ENCODE measurements at places on chromosomes 12 and 14.

DNA sequence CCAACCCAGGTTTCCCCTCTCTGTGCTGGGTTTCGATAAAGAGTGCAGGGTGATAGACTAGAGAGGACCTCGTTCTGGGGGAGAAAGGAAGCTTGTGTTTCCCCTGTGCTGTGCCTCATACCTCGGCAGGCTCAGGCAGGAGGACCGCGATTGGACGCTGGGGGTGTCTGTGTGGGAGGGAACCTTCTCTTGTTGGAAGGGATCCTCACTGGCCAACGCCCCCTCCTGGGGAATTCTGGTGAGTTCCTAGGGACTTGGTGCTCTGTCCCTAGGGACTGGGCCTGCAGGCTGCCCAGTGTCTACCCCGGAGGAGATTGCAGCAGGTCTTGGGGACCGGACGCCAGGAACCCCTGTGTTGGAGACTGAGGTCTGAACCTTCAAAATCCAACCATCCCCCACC is 157.4 kb upstream of the PRMT8 start:
- no peak for DNase-seq

DNA sequence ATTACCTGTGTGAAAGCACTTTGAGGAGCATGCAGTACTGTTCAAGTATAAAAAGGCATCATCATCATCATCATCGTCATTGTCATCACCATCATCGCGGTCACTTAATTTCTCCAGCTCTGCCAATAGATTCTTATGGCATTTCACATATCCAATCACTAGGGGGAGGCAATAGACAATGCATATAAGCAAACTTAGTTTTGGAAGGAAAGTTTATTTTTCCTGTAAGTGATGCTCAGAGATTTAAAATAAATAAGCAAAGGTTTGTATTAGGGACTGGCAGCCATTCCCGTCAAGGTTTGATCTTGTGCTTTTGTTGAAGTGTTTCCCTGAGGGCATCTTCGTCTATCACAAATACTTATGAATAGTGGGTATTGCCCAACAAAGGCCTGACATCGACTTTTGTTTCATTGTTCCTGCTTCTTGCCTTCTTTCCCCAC is 127.4 kb downstream of the KTN1 start:
- peak; percentile 59 for DNase-seq

DNA sequence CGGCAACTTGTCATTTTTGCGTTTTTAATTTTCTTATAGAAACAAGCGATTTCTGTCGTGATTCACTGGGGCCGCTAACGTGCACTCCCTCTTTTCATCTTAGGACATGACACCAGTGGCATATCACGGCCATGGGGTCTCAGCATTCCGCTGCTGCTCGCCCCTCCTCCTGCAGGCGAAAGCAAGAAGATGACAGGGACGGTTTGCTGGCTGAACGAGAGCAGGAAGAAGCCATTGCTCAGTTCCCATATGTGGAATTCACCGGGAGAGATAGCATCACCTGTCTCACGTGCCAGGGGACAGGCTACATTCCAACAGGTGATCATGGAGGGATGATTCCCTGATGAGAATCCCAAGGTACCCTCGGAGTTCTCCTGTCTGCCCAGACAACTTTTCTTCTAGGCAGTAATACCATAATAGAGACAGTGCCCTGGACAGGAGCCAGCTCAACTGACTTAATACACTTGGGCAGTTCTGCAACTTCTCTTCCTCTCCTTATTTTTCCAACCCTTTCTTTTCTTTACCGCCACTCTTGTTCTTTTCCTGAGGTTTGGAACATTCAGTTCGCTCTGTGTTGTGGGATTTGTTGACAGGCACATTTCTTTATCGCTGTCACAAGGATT is 821 bp downstream of the TMEM106C start:
- DNase-seq: no peak

DNA sequence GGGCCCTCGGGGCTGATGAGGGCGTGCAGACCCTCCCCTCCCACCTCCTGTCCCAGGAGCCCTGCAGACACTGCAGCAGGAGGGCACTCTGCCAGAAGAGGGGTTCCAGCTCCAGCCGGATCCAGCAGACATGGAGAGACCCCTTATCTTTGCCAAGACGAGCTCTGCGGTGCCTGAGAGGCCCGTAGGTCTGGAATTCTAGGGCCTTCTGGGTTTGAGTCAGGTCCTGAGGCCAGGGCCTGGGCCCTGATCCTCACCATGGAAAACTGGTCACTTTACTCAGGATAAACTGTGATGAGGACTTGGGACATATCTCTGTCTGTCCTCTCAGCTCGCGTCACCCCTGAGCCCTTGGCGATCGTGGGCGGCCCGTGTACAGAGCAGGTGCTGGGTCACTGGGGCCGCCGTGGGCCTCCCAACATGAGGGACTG is 13.8 kb downstream of the MEG3 start:
- no peak for DNase-seq

DNA sequence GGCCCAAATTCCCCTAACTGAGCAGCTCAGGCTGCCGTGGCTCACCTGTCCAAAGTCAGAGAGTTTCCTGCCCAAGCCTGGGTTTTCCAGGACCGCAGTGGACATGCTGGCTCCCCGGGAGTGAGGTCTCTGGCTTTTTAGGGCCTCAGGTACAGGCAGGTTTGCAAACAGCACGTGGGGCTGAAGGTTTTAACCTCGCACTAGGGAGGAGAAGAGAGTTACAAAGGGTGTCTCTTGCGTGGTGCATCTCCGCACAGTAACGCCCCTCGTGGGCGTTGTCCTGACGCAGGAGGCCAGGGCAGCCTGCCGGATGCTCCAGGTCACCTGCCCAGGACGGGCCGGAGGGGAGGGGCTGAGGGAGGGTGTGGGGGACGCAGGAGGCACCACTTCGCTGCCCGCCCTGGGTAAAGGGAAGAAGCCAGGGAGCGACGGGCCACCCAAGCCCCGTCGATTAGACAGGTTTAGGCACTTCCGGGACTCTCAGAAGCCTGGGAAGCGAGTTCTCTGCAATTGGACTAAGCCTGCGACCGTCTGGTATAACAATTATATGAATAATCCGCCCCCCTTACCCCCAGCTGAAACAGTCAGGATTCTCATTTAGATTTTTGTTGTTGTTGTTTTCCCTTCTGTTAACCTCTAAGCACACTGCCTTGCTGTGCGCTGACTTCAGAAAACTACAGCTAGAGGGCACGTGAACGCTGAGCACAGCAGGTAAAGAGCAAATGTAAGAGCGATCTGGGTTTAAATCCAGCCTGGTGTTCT is at the start of gene PAH:
Gene PAH (minus strand): TSS at position 219 of the 762 bp plus-strand sequence. CDS start 114 bp downstream, at position 105.
- DNase-seq: peak; percentile 9

- no peak for DNase-seq
Measured at GRCh38 chr12:79455286-79455685, 235.5 kb downstream of the PAWR start.

DNA sequence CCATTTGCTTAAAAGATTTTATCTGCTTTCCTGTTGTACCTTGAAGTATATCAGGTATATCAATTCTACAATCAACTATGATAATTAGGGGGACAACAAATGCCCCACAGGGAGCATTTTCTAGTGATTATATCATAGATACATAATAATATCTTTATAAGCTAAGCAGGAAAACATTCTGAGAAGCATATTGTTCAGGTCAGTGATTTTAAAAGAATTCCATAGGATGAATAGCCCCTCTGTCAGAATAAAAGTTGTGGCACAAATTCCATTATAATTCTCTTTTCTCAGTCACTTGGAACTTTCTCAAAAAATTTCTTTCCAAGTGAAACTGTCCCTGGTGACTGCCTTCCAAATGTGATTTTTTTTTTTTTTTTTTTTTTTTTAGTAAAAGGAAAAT is 32.9 kb upstream of the HMGA2 start:
- DNase-seq: no peak

DNA sequence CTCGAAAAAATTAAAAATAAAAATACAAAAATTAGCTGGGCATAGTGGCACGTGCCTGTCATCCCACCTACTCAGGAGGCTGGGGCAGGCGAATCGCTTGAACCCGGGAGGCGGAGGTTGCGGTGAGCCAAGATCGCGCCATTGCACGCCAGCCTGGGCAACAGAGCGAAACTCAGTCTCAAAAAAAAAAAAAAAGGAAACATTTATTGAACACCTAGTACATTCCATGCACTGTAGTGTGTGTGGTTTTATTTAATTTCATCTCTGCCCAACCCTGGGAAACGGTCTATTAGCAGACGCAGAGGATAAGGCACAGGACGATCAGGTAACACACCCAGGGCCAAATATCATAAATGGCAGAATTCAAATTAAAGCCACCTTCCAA is 35.8 kb upstream of the SINHCAF start:
- DNase-seq: no peak

DNA sequence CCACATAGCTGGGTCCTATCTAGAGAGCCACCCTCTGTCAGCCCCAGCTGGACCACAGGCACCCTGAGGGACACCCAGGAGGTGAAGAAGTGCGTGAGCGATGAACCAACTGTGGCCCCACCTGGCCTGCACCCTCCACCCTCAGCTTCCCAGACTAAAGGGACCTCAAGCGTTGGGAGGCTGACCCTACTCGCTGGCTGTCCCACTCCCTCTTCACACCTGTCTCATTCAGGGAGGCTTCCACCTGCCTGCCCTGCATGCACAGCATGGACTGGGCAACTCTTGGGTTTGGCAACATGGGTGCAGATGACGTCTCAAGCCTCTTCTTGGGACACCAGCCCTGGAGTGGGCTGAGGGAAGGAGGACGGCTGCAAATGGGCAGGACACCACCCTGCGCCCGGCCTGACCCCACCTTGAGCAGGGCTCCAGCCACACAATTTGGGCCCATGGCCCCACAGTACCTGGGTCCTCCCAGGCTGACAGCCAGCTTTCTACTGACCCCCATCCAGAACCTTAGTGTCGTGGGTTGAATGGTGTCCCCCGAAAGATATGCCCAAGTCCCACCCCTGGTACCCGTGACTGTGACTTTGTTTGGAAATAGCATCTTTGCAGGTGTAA is 2.1 kb downstream of the TMEM179 start:
- no peak for DNase-seq

GRCh38 chr14:55316564-55316963 is 45.3 kb downstream of the FBXO34 start:
- no peak for DNase-seq

- DNase-seq: peak; percentile 34
Measured at GRCh38 chr12:20487519-20487918, 119.2 kb downstream of the PDE3A start.

DNA sequence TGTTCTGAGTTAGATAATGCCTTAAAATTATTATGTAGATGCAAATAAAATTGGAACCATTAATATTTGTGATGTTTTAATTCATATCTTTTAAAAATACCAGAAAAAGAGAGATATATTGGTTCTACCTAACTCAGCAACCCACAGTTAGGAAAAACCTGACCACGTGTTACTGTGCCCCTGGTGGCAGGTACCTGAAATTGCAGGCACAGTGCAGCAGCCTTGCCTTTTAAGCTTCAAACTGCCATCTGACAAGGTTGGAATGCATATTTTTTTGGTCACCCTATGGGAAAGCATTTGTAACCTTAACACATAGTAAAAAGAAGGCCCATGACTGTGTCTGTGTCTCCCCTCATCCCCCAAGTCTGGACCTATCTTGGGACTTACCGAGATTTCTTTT is 109.4 kb upstream of the NOS1 start:
- no peak for DNase-seq

- DNase-seq: no peak
Measured at GRCh38 chr12:67792185-67792584, 143.6 kb downstream of the DYRK2 start.

GRCh38 chr14:75568791-75569190 is 9.6 kb upstream of the FLVCR2 start:
- DNase-seq: no peak

DNA sequence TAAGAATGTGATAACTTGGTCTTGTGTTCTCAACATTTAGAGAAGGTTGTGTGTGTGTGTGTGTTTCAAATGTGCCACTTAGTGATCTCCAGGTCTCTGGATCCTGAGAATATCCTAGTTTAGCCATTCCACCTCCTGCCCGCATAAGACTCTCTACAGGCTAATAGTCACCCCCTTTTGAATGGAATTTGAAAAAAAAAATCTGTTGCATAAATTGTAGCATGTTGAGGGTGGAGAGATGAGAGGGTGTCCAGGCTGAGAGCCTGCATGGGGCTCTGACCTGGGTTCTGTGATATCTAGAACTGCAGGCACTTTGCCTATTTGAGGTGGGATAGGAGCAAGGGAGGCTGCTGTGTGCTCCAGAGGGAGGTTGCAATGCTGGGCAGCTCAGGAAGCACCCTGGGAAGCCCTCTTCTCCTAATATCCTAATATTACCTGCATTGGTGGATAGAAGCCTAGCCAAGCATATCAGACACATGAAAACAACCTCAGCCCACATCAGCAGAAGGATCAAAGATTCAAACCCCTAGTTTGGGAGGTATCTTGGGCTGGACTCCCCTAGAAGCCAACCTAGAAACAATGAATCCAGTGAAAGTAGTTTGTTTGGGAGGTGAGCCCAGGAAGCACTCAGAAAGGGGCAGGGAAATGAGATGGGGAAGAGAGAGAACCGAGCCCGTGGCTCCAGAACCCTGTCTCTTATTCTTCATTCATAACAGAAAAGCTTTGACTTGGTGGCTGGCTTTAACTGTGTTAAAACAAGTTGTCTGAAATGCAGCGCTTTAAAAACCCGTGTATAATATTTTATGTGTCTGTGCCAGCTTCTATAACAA is 35.6 kb upstream of the RBM19 start:
- DNase-seq: no peak

DNA sequence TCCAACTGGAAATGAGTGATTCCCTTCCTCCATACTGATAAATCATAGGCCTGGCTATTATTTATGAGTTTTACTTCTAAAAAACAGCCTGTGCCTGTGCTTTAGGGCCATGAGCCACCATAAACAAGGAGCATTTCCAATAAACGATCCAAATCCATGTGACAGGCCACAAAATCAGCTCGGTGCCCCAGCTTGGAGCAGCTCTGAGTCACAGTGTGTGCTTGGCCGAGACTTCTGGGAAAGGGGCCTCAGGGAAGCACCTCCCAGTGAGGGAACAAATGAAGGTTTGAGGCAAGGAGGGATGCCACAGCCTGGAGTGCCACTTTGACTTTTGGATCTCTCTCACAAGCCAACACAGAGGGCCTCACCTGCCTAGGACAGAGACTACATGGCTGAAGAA is 190.4 kb downstream of the NTF3 start:
- no peak for DNase-seq

GRCh38 chr14:97948841-97949240 is 1151.7 kb downstream of the VRK1 start:
- no peak for DNase-seq

- DNase-seq: no peak
Measured at GRCh38 chr14:65077318-65077717, 25.0 kb downstream of the MAX start.

- no peak for DNase-seq
Measured at GRCh38 chr14:63972323-63972932, 119.6 kb downstream of the SYNE2 start.

DNA sequence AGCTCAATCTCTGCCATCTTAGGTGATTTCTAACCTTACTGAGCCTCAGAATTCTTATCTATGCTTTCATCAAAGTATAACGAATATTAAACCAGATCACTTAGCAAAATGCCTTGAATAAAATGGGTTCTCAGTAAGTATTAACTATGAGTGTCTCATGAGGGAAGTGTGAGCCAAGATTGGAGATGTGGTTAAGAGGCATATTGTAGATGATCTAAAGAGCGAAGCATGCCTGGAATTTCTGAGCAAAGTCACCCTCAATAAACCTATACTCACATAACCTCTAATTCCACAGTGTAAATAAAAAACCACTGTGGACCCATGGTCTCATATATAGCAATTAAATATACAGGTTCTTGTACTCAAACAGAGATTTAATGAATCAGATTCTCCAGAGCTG is 193.1 kb upstream of the FSCB start:
- DNase-seq: no peak

- DNase-seq: no peak
Measured at GRCh38 chr14:94334872-94335271, 11.7 kb upstream of the SERPINA6 start.

- no peak for DNase-seq
Measured at GRCh38 chr14:85444635-85445034, 85.3 kb upstream of the FLRT2 start.
